ENCODE measurements at places on chromosomes 7 and 10.

GRCh38 chr7:13496976-13497375, 492.5 kb downstream of the ETV1 start:
- DNase-seq, result no peak

DNA sequence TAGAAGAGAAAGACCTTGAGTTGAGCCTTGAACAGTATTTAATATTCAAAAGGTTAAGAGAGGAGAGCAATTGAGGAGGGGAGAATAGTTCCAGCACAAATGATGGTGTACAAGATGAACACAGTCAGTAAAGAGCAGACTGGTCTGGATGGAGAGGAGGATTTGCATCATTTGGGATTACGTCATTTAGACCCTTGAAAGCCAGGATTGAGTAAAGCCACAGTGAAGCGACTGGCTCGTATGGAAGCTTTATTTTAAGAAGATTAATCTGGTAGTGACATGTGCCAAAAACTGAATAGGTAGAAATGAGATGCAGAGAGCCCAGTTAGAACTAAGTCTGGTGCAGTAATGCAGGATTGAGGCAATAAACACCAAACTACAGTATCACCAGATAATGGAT, 52.6 kb downstream of the TRUB1 start:
- DNase-seq, result no peak

DNA sequence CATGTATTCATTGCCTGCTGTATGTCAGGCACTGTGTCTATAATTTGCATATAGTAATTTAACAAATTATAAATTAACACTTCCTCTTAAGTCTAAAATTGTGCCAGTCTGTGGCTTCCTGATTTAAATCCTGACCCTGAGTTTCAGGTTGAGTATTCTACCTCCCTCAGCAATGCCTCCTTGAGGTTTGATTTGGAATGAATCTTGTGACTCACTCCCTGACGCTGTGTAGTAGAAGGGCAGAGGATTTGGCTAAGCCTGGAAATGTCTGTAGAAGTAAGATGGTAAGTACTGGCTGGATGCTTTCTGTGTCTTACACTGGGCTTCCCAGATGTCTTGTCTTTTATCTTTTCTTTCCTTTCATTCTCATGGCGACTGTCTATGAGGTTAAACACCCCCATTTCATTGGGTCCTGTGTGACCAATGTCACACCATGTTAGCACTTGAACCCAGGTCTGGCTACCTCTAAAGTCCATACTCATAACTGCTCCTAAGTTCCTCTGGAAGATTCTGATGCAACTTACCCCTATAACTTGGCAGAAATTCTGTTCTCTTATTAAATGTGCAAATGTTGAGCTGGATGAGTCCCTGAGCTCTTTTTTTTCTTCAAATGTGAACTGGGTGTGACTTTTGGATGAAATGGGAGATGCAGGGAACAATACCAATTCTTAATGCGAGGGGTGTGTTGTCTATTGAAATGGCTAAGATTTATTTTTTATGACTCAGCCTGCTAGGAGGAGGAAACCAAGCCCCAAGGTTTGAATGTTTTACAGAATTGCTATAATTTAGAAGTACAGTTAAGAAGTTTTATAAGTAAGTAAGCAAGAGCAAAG, 48.5 kb downstream of the PLCE1 start:
- no peak for DNase-seq

GRCh38 chr10:132648851-132649528, 111.4 kb downstream of the INPP5A start:
- DNase-seq, result no peak

- peak; percentile 80 for DNase-seq
These were observed at the start of gene HPS6 for GRCh38 chr10:102064868-102065560. HPS6 (plus strand) TSS chr10:102065349; CDS start chr10:102065475, 126 bp downstream.

Data from T-helper 9 cell (primary cell).